ENCODE measurements at places on chromosomes 4 and X.

- no peak for DNase-seq
- H3K4me3 ChIP-seq, result no peak overlapping the region
- no peak overlapping the region for H3K27ac ChIP-seq
- no peaks in the 10 kb centered on the region for H3K36me3 ChIP-seq
Measured at GRCh38 chr4:141432000-141432712, 204.2 kb upstream of the IL15 start.

DNA sequence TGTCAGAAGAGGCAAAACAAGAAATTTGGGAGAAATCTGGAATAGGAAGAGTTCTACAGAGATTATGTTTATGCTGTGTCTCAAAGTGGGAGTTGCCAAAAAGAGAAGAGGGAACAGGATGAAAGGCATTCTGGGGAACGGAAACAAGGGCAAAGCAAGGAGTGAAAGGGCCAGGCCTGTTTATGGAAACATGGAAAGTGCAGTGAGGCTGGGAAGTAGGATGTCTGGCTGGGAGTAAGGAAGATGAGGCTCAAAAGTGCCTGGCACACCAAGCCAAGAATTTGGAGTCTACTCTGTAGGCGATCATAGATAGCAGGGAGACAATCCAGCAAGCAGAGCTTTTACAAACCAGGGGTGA, 1.8 kb upstream of the CUL4B start:
- no peak overlapping the region for H3K4me3 ChIP-seq
- no peaks in the 10 kb centered on the region for H3K27me3 ChIP-seq
- H3K4me1 ChIP-seq, result peaks cover 2% of the 10 kb centered on the region
- H3K27ac ChIP-seq, result no peak overlapping the region

DNA sequence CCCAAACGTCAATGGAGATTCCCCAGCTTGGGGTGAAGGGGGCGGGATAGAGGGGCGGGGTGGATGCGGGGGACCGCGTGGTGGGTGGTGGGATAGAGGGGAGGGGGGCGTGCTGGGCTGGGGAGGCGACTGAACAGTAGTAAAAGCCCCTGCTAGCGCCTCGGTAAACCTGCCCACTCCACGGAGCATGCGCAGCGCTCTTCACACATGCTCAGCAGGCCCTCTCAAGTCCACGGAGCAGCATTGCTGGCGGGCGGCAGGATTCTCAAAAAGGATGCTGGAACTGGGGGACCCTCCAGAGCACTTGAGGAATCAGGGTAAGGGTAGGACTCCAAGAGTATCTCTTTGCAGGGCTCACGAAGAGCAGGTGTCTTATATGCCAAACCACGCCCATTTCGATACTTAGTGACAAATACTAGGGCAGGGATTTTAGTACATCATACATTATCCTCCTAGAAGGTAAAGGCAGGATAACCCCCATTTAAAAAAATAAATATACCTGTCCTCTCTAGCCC, 378 bp upstream of the RPS6KA6 start:
- no peaks in the 10 kb centered on the region for H3K27me3 ChIP-seq
- H3K36me3 ChIP-seq, result no peaks in the 10 kb centered on the region
- H3K4me1 ChIP-seq, result no peaks in the 10 kb centered on the region
- peak overlapping the region; percentile 88 for H3K4me3 ChIP-seq

DNA sequence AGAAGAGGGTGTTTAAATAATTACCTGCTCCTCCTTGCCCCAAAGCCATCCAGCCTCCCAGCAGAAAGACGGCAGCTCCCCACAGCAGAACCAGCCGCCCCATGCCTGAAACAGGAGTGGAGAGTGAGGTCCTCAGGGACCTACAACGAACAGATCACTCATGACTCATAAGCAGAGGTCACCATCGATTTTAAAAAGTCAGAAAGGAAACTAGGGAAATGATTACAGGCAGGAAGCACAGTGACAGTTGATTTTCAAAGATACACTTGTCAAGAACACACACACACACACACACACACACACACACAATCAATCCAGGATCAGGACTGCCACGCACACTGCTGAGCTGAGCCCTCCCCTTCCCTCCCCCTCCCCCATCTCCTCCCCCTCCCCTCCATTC, at the start of gene CRLF2:
CRLF2 (minus strand) TSS at position 118 of the 400 bp plus-strand sequence; CDS start at position 103, 15 bp downstream.
- H3K4me1 ChIP-seq, result no peaks in the 10 kb centered on the region
- H3K27me3 ChIP-seq, result no peaks in the 10 kb centered on the region
- no peaks in the 10 kb centered on the region for H3K36me3 ChIP-seq
- H3K27ac ChIP-seq, result no peak within 1 kb of the TSS
- H3K4me3 ChIP-seq, result no peak within 1 kb of the TSS
- DNase-seq, result no peak

- H3K36me3 ChIP-seq, result no peaks in the 10 kb centered on the region
- H3K4me3 ChIP-seq, result no peak overlapping the region
- no peaks in the 10 kb centered on the region for H3K27me3 ChIP-seq
- no peak for DNase-seq
- no peak overlapping the region for H3K27ac ChIP-seq
- peaks cover 4% of the 10 kb centered on the region for H3K4me1 ChIP-seq
Measured at GRCh38 chr4:98570151-98570797, 88.1 kb downstream of the TSPAN5 start.

DNA sequence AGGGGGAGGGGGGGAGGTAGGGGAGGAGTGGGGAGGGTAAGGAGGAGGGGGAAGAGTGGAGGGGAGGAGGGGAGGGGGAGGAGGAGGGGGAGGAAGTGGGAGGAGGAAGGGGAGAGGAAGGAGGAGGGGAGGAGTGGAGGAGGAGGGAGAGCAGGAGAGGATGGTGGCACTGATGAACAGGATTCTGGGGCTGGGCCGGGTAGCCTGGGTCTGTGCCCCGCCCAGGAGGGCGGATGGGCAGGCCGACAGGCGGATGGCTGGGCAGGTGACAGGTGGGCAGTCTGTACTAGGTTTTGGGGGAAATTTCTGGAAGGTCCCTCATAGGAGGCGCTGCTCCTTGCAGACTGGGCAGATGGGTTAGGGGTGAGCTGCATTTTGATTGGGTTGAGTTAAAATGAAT, 66.0 kb upstream of the ADRA2C start:
- H3K36me3 ChIP-seq, result no peaks in the 10 kb centered on the region
- H3K27ac ChIP-seq, result no peak overlapping the region
- peaks cover 11% of the 10 kb centered on the region for H3K4me1 ChIP-seq
- H3K4me3 ChIP-seq, result no peak overlapping the region
- H3K27me3 ChIP-seq, result no peaks in the 10 kb centered on the region
- no peak for DNase-seq

DNA sequence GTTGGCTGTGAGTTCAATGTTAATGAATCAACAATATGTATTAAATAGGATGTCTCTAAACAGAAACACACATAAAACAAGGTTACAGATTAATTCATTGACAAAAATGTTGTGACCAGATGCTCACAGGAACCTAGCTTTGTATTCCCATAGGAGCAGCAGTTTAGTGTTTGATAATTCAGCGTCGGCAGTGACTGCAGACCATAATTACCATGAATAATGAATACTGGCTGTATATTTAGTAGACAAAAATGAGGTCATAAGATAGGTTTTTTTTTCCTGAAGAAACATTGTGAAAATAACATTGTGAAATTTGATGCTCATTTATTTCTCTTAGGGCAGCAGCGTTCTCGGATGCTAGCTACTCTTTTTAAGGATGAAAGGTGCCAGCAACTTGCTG, 27.8 kb downstream of the COPS4 start:
- H3K4me1 ChIP-seq, result no peaks in the 10 kb centered on the region
- no peak overlapping the region for H3K27ac ChIP-seq

DNA sequence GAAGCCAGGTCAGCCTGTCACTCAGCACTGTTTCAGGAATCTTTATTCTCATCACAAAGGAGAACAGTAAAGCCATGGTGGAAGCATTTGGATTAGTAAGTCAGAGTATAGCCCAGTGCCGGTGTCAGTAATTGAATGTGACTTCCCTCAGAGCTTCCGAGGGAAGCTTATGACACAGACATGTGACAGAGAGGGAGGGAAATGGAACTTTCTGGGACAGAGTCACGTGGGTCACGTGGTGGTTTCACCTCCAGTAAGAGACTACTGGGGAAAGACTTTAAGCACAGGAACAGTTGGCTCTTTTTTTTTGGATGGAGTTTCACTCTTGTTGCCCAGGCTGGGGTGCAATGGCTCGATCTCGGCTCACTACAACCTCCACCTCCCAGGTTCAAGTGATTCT, 53.3 kb upstream of the CCDC160 start:
- DNase-seq, result no peak
- no peak overlapping the region for H3K27ac ChIP-seq
- H3K4me3 ChIP-seq, result no peak overlapping the region
- H3K27me3 ChIP-seq, result no peaks in the 10 kb centered on the region
- H3K4me1 ChIP-seq, result peaks cover 1% of the 10 kb centered on the region

DNA sequence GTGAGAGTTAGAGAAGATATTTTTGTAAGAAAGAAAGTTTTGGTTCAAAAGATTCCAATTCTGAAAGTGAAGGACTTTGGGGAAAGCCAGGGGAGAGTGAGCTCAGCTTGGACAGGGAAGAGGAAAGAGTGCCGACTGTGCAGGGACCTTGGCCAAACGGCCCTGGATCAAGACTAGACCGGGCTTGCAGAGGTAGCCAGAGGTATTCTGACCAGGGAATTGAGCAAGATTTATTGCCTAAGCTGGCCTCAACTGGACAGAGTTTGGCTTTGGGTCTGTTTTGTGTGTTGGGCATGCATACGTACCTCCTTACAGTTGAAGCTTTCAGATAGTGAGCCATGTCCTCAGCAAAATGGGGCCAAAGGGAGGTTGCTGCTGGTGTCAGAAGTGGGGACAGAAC, 11.6 kb downstream of the PLAC1 start:
- DNase-seq, result no peak
- no peaks in the 10 kb centered on the region for H3K36me3 ChIP-seq
- H3K4me1 ChIP-seq, result no peaks in the 10 kb centered on the region
- H3K27ac ChIP-seq, result no peak overlapping the region
- no peaks in the 10 kb centered on the region for H3K27me3 ChIP-seq

All from iPS DF 6.9 (cell line).